Retina (tissue), 1 donor: ENCODE measurements at places on chromosomes 2 and 18.

DNA sequence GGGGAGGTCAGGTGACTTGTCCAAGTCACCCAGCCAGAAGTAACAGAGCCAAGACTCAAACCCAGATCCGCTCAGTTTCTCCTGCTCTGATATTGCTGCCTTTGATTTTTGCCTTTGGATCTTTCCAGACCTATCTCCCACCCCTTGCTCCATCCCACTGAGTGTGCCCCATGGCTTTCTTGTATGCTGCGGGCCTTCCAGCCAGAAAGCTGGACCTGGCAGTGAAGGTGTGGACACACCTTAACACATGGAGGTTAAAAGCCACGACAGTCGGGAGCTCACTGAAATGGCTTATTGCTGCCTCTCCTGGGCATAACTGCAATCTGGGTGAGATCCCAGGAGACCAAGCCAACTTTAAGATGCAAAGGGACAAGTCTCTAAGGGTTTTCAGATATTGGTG lies 86.7 kb downstream of the LONRF2 start:
- DNase-seq, result no peak

DNA sequence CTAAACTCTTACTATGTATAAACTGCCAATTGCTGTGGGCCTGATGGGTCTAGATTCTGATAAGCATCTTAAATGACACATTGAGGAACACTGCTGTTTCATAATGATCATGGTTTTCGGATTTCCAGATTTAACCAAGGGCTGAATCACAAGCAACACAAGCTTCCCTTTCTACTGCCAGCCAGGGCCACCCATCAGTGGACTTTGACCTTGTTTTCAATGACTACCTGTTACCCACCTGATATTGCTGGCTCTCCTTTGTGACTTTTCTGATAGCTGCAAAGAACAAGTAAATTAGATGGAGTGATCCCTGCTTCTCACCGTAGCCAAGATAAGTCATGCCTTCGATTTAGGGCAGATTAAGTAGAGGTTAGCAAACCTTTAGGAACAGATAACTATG lies 259.0 kb downstream of the PAX3 start:
- no peak for DNase-seq

DNA sequence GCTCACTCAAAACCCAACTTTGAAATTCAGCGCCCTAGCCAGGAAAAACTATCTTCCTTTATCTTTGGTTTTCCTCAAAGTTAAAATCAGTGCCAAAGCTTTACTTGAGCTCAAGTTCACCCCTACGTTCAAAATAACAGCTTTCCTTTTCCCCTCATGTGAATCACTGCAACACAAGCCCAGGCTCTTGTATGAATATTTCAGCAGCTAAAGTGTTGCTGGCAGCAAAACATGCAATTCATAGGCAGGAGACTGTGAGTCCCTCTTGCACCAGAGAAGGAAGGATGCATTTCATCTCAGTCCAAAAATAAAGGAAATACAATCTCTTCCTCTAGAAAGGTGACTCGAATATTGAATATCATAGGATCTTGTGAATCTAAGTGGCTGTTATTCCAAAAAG lies 461.3 kb upstream of the SOX11 start:
- DNase-seq, result peak; percentile 29

DNA sequence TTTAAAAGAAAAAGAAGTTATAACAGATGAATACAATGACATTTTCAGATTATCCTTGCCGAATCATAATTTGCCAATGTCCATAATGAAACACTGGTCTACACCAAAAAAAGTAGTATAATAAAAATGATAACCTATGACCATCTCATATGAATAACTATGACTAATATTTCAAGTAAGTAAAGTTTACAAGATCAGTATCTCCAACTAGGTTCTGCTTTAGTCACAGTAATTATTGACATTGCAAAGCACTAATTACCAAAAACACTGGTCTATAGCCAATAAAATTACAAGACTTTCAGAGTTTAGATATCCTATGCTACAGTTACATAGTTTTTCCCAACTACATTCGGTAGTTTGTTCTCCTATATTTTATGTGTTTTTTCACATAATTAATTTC lies 136.7 kb downstream of the MEMO1 start:
- DNase-seq, result no peak

DNA sequence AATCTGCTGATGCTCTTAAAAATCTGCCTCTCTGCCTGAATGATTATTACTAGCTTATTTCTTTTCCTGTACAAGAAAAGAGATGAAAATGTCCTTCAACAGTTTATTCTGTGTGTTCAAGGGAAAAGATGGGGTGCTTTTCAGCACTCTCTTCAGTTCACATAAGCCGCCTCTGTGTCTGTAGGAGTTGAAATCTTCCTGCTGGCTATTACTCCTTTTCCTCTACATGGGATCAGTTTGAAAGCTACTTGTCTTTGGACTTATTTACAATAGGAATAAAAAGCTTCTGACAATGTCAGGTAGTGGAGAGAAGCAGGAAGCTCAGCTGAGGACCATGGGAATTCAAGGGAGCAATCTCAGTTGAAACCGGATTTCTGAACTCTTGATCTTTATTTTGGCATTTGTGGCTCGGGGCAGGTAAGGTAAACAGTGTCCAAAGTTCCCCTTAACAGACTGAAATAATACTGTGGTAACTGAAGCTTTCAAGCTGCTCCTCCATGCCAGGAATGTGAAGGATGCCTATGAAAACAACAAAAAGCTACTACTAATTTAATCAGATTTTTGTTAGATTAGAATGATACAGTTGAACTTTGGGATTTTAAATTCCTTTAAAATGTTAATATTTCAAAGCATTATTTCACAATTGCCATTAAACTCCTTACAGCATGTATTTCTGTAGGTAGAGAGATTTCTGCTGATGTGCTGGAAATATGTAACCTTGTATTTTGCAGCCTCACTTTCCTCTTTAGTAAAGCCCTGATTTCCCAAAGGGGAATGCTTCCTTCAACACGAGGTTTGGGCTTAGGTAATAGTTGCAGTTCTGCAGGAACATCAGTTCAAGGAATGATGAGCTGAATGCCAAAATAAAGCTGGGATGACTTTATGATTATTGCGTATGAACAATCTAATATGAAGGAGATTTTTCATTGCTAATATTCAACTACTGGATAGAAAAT lies 43.6 kb downstream of the MAPRE2 start:
- DNase-seq, result no peak

DNA sequence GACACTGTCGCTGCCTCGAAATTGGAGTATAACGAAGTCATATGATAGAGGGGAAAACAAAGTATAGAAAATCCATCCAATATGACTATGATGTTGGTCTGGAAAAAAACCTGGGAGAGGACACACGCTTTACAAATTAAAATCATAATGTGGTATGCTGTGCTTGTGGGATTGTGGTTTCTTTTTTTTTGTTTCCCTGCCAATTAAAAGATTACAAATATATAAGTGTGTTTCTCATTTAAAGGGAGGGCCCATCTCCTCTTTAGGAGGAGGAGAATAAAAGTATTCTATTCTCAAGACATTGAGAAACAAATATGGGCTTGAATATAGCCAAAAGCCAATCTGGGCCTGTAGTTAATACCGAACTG lies 86.6 kb downstream of the EPHA4 start:
- DNase-seq, result no peak

DNA sequence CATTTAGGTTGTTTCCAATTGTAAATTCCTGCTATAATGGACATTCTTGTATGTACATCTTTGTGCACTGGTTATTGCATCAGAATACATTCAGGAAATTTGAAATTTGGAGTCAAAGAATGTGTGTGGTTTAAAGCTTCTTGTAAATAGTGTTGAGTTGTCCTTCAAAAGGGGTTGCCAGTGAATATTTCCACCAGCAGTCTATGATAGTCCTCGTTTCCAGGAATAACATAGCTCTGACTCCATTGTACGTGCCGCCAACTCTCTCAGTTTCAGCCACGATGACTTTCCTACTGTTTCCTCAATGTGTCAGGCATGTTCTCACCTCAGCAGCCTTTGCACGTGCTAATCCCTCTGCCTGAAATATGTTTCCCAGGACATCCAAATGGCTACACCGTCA lies 10.9 kb upstream of the HS6ST1 start:
- no peak for DNase-seq

DNA sequence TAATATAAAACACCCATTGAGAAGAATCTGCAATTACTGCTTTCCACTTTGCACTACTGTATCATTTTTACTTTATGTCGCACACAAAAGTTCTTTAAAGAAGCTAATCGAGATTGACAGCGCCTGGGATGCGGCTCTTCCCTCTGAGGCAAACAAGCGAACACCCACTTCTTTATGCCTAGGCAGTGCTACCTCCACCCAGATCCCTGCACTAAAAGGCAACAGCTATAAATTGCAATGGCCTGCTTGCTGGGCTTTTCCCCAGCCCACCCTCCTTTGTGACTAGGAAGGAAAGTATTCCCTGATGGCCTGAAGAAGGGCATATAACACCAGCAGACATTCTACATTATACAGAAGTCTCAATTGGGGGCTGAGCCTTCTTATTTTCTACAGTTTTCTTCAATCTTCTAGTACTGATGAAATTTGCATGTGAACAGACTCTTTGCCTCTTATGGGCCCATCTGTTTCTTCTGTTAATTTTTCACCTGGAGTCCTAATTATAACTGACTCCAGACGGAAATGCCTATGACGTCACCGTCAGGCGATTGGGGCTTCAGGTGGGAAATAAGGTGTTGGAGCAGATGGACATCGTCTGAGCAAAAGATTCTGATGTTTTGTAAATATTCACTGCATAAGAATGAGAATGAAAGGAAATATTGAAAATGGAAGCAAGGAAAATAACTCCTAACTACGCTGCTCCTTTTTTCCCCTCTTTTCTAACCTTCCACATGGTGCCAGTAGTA lies 138.9 kb upstream of the DCC start:
- DNase-seq, result peak; percentile 55

DNA sequence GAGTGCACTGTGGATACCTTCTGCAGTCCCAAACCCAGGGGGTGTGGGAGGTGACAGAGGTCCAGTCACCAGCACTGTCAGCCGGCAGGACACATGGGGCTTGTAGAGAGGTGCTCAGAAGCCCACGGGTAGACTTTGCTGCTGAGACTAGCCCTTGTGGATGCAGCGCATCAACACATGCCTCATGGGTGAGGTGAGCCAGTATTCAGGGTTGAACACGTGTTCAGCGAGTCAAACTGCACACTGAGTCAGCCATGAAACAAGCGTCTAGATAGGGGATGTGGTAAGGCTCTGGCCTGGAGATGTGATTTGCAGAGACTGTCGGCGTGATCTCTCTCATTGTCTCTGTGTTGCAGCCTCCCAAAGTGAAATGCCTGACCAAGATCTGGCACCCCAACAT lies 35.8 kb upstream of the SCLY start:
- no peak for DNase-seq

- DNase-seq, result no peak
These were observed 639.8 kb downstream of the ARHGAP15 start for GRCh38 chr2:143768991-143769390.

DNA sequence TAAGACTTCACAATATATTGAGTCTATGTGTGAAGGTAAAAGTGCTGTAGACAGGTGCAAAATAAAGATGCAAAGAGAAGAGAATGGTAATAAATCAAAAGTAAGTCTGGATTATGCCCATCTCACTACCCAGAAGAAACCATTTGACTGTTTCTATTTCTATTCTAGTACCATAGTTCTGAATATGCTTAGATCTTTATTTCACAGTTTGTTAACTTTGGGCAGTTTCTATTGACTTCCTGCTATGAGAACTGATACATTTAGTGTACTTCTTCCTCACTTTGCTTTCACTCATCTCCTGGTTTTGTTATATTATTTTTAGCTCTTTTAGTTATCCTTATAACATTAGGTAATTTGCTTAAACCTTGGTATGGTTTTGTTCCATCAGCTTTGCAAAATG lies 94.9 kb downstream of the HS1BP3 start:
- no peak for DNase-seq

GRCh38 chr18:6396276-6396675 lies 18.4 kb downstream of the L3MBTL4 start:
- DNase-seq, result no peak

- no peak for DNase-seq
These were observed 7.8 kb upstream of the CNDP2 start for GRCh38 chr18:74488354-74488753.

DNA sequence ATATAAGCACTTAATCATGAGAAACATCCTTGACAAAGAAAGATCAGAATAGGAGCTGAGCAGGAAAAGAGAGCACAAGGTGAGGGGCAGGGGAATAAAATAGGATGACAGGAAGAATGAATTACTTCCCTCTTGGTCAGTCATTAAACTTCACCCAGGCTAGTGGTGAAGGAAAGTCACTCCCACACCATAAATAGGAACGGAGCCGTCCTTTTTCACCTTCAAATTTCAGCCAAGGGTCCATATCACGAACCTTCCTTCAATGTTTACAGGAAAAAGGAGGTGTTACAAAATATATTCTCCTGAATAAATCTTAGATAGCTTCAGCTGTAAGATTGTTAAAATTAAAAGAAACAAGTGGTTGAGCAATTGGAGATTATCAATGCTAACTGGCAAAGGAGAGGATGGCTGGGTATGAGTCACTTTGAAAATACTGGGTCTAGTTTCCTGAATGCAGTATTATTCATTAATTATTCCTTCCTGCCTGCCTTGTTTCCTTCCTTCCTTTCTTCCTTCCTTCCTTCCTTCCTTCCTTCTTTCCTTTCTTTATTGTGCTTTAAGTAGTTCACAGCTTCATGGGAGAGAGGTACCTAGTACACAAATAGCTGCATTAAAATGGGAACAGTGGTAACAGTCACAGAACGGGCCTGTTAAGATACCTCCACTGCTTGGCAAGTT lies 292.3 kb upstream of the ID2 start:
- DNase-seq, result no peak

GRCh38 chr18:24009246-24009645 lies 5.3 kb upstream of the TTC39C start:
- DNase-seq, result no peak

DNA sequence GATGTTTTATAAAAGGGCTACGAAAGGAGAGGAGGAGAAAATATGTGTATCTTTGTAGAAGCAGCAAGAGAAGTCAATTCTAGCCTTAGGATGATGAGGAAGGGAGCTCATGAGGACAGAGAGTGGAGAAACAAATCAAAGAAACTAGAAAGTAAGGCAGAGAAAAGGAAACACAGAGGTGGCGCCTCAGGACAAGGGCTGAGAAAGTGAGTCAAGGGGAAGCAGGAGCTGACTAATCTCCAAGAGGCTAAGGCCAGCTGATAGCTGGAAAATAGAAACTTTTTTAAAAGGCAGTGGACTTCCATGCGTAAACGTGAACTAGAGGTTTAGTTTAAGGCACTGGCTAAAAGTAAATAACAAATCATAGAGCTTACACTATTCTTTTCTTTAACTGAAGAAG lies 173.3 kb downstream of the ANKRD44 start:
- DNase-seq, result no peak

DNA sequence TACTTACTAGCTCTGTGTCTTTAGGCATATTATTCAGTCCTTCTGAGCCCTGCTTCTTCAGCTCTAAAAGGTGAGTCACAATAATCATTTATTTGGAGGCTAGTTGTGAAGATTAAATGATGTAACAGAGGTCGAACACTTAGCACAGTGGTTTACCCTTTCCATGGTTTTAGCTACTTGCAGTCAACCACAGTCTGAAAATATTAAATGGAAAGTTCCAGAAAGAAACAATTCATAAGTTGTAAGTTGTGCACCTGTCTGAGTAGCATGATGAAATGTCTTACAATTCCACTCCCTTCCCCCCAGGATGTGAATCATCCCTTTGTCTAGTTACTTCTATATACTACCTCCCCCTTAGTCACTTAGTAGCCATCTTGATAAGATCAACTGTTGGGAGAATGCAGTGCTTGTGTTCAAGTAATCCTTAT lies 217.6 kb upstream of the THUMPD2 start:
- no peak for DNase-seq

GRCh38 chr18:59298871-59299270 lies 19.6 kb downstream of the CPLX4 start:
- DNase-seq, result peak; percentile 26

- DNase-seq, result no peak
These were observed 13.4 kb downstream of the ATP6V1B1 start for GRCh38 chr2:70949086-70949485.

GRCh38 chr18:50629148-50629631 lies 69.3 kb downstream of the MAPK4 start:
- no peak for DNase-seq
